Upper lobe of right lung (tissue), 1 donor: ENCODE measurements at places on chromosomes 2 and 18. TPM values are rescaled to one million over a fixed set of nuclear protein-coding genes. Genes with fewer than 3 reads are reported as not detected.
A peak's percentile ranks its signal among the peaks of the same experiment; 100 is the strongest.

Gene FASTKD1
- total RNA-seq = 31.2 TPM

Gene CCDC121
- 4.2 TPM for total RNA-seq

Gene SSB
- total RNA-seq = 70.7 TPM

Gene LRRC30
- total RNA-seq = not detected

Gene ASTL
- not detected for total RNA-seq

Gene ATIC
- total RNA-seq = 71.0 TPM

DNA sequence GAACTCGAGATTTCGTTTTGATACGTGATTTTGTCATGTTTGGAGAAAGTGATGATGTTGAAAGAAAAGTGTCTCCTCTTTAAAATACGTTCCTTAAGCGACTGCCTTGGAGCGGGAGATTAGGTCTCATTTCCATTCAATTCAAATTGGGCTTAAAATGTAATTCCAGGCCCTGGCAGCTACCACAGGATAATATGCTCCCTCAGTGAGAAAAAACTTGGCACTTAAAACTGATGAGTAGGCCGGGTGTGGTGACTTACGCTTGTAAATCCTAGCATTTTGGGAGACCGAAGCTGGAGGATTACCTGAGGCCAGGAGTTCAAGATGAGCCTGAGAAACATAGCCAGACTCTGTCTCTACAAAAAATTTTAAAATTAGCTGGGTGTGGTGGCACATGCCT lies 146.3 kb upstream of the L3MBTL4 start:
- no peaks in the 10 kb centered on the region for H3K27me3 ChIP-seq
- no peak overlapping the region for H3K4me3 ChIP-seq
- H3K36me3 ChIP-seq = no peaks in the 10 kb centered on the region
- no peak overlapping the region for H3K27ac ChIP-seq
- DNase-seq = no peak
- H3K4me1 ChIP-seq = peaks cover 16% of the 10 kb centered on the region

DNA sequence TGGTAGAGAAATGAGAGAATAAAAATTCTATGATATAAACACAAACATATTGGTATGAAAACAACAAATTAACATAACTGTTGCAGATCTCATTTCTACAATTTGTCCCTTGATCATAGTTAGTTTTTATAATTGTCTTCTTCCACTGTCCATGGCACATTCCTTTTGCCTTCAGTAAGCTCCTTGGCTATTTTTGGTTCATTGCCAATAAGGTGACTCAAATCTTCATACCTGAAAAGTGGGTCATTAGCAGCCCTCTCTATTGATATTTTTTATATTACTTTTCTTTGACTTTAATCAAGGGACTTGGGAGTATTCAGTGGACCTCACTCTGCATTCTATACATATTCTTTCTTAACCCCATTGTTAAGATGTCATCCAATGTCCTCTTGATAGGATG lies 552.9 kb downstream of the TDRD15 start:
- H3K27ac ChIP-seq = no peak overlapping the region
- no peaks in the 10 kb centered on the region for H3K27me3 ChIP-seq
- H3K4me3 ChIP-seq = no peak overlapping the region
- no peak for DNase-seq
- H3K4me1 ChIP-seq = no peaks in the 10 kb centered on the region

- no peak overlapping the region for H3K4me3 ChIP-seq
- no peak for DNase-seq
- no peaks in the 10 kb centered on the region for H3K27me3 ChIP-seq
- no peak overlapping the region for H3K27ac ChIP-seq
- H3K4me1 ChIP-seq = no peaks in the 10 kb centered on the region
These were observed 1.8 kb upstream of the CPO start for GRCh38 chr2:206937555-206937954.

DNA sequence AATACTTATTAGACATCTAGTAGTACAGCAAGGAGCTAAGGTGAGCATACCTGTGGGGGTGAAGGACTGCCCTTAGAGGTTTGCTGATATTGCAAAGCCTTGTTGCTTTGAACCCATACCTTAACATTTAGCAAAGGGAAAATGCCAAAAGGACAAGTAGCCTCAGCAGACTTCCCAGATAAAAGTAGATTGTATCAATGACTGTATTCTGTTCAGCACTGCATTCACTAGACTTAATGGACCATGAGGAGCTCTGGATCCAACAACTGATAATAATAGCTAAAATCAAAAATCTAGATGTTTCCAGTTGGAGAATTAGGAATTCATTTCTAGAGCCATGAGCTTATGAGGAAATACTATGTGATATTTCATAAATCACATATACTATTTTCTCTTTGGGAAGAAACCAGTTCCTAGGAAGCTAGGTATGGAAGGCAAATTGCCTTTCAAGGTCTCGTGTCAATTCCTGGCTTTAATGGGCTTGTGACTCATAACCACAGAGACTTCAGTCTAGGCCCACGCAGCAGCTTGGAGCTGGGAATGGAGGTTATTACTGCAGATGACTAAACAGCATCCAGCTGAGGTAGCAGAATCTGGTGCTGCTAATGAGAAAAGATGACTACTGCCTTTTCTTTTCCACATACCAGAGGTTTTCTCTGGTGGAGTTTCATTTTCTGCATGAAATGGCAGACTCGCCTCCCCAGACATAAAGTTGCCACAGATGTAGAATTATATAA lies 191.2 kb upstream of the NABP1 start:
- H3K4me3 ChIP-seq = no peak overlapping the region
- DNase-seq = no peak
- no peak overlapping the region for H3K27ac ChIP-seq
- peaks cover 3% of the 10 kb centered on the region for H3K4me1 ChIP-seq

DNA sequence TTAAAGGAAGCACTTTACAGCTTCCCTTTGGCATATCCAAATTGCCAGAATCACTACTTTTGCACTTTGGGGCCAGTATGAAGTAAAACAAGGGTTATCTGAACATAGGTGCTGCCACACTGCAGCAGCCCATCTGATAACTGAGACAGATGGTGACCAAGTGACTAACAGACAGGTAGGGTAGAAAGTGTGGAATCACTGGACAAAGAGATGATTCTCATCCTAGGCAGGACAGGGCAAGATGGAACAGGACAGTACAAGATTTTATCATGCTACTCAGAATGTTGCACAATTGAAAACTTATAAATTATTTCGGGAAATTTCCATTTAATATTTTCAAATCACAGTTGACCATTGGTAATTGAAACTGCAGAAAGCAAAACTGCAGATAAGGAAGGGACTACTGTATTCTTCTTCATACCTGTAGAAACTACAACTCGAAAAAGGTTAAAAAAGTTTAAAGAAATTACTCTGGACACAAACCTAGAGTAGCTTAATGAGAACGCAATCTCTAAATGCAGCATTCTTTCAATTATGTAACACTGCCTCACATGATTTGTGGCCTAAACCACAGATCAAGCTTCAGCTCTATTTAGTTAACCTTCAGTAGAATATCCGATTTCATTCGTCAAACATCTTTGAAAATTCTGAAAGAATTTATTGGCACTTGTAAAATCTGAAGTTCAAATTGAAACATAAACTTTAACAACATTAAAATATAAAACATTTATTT lies 31.4 kb downstream of the HEATR5B start:
- H3K4me3 ChIP-seq = no peak overlapping the region
- DNase-seq = no peak
- H3K36me3 ChIP-seq = peaks cover 94% of the 10 kb centered on the region
- H3K27ac ChIP-seq = no peak overlapping the region
- no peaks in the 10 kb centered on the region for H3K4me1 ChIP-seq

DNA sequence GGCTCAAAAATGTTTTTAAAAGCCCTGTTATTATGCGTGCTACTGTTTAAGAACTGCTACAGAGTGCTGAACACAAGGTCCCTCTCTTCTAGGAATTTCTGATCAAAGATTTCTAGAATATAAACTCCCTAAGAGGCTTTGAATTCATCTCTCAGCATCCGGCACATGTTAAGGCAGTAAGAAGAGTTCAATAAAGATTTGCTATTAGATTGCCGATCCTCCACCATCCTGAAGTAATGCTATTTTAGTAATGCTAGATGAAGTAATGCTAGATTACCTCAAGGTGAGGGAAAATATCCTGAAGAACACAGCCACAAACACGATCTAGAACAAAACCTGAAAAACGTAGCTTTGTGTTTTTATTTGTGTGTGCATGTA lies 949 bp upstream of the MYL12B start:
- peak overlapping the region; percentile 100 for H3K27ac ChIP-seq
- H3K4me3 ChIP-seq = peak overlapping the region; percentile 94
- no peak for DNase-seq

DNA sequence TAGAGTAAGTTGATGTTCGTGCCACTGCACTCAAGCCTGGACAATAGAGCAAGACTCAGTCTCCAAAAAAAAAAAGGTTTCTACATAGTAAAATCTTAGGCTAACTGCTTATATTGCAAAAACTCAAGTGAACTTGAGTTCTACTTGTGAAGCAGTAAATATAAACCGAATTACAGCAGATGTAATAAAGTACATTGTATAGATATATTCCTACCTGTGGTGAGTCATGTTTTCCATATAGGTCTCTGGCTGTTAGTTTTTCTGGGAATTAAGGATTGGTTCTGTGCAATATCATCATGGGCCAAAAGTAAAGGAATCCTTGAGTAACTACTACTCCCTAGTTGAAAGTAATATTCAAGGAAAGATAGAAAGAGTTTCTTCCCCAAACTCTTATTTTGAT lies 159.9 kb downstream of the DYM start:
- no peaks in the 10 kb centered on the region for H3K36me3 ChIP-seq
- no peaks in the 10 kb centered on the region for H3K4me1 ChIP-seq
- H3K27me3 ChIP-seq = no peaks in the 10 kb centered on the region
- no peak overlapping the region for H3K4me3 ChIP-seq

DNA sequence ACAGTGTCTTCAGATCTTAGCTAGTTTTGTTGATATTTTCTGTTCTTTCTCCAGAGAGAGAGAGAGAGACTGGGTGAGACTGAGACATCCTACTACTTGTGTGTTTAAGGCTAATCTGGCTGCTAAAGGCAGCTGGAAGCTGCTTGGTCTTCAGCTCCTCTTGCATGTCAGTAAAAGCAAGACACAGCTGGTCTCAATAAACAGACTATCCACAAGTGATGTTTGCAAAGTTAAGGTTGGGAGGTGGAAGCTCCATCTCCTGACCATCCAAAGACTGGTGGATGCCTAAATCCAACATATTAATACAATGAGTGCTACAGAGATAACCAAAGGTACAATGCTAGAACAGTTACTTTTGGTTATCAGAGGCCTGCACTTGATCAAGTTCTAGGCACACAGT lies 17.8 kb downstream of the ERFE start:
- H3K27ac ChIP-seq = no peak overlapping the region
- peaks cover 96% of the 10 kb centered on the region for H3K36me3 ChIP-seq
- H3K4me3 ChIP-seq = no peak overlapping the region
- no peak for DNase-seq
- no peaks in the 10 kb centered on the region for H3K4me1 ChIP-seq
- no peaks in the 10 kb centered on the region for H3K27me3 ChIP-seq

- no peak overlapping the region for H3K27ac ChIP-seq
- no peaks in the 10 kb centered on the region for H3K27me3 ChIP-seq
- H3K4me1 ChIP-seq = no peaks in the 10 kb centered on the region
- no peak overlapping the region for H3K4me3 ChIP-seq
These were observed 316.5 kb downstream of the CCDC178 start for GRCh38 chr18:33123862-33124518.

- H3K27ac ChIP-seq = no peak overlapping the region
- no peaks in the 10 kb centered on the region for H3K27me3 ChIP-seq
- H3K4me3 ChIP-seq = no peak overlapping the region
- no peaks in the 10 kb centered on the region for H3K36me3 ChIP-seq
These were observed 51.8 kb downstream of the ADD2 start for GRCh38 chr2:70716131-70716743.

- no peak overlapping the region for H3K4me3 ChIP-seq
- no peak overlapping the region for H3K27ac ChIP-seq
- no peaks in the 10 kb centered on the region for H3K36me3 ChIP-seq
- peaks cover 4% of the 10 kb centered on the region for H3K4me1 ChIP-seq
- H3K27me3 ChIP-seq = no peaks in the 10 kb centered on the region
- no peak for DNase-seq
These were observed 285.4 kb downstream of the ZNF521 start for GRCh38 chr18:25066516-25066915.

DNA sequence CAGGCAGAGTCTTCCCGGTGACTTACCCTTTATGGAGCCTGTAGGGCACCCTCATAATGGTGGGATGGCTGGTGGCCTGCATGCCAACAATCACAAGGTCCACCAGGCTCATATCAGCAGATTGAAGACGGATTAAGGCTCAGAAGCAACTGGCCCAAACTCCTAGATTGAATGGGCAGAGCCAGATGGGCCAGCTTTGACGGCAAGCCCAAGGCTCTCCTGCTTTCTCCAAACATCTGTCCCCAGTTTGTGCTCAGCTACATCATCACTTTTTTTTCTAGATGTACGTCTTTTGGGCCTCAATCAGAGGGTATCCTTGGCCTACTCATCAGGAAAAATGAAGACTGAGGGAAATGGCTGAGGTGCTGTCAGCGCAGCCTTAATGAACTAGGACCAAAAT lies 114.6 kb downstream of the VIT start:
- H3K27me3 ChIP-seq = no peaks in the 10 kb centered on the region
- DNase-seq = no peak
- H3K27ac ChIP-seq = no peak overlapping the region
- no peak overlapping the region for H3K4me3 ChIP-seq

GRCh38 chr2:58101500-58101899 lies 54.9 kb downstream of the VRK2 start:
- H3K4me3 ChIP-seq = no peak overlapping the region
- no peak overlapping the region for H3K27ac ChIP-seq
- H3K36me3 ChIP-seq = no peaks in the 10 kb centered on the region
- no peaks in the 10 kb centered on the region for H3K4me1 ChIP-seq

DNA sequence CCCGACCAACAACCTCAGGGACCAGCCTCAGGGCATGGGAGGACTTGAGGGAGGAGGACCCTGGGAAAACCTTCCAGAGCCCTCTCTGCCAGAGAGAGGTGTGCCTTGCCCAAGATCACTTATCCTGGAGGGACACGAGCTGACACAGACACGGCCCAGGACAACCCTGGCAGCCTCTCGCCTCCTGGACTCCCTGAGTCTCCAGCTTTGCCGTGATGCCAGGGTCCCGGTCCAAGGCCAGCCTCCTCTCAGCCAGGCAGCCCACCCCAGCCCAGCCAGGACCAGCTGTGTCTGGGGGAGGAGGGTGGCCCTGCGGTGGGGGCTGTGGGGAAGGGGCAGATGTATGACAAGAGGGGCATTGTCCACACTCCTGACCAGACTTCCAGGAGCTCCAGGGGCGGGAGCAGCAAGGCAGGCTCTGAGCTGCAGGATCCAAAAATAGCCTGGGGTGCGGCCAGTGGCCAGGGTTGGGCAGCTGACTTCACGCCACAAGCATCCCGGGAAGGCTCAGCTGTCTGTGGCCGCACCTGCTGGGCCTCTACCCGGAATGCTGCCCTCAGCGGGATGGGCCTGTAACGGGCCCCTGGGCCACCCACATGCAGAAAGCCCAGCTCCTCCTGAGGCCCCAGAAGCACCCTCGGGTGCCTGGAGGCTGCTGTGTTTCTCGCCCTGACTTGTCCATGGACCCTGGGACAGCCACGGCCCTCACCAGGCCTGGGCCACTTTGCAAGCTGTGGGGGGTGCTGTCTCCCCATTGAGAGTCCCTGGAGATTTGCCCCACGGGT lies 65.5 kb upstream of the GPC1 start:
- H3K4me1 ChIP-seq = peaks cover 12% of the 10 kb centered on the region
- DNase-seq = peak; percentile 85
- no peaks in the 10 kb centered on the region for H3K27me3 ChIP-seq
- no peaks in the 10 kb centered on the region for H3K36me3 ChIP-seq

GRCh38 chr2:72892506-72893173 lies 5.4 kb downstream of the SPR start:
- DNase-seq = peak; percentile 84
- no peak overlapping the region for H3K4me3 ChIP-seq
- H3K4me1 ChIP-seq = peaks cover 17% of the 10 kb centered on the region
- H3K27me3 ChIP-seq = peaks cover 15% of the 10 kb centered on the region
- H3K27ac ChIP-seq = no peak overlapping the region
- peaks cover 8% of the 10 kb centered on the region for H3K36me3 ChIP-seq
